Aorta (tissue), 5 donors: ENCODE measurements at places on chromosomes 5 and 9. TPM values are rescaled to one million over a fixed set of nuclear protein-coding genes. Genes with fewer than 3 reads are reported as not detected.

DNA sequence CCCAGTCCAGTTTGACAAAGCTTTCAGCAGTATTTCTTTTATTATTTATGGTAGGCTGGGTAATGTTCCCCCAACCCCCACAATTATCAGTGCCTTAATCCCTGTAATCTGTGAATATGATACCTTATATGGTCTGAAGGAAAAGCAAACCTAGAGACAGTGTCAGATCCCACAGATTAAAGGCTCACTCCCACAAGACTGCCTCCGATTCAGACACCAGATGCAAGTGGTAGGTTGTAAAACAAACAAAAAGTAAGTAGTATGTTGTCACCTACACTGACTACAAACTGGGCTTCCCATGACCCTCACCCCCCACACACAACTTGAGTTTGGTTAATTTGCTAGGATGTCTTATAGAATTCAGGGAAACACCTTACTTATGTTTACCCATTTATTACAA, 201.2 kb downstream of the NSG2 start:
- no peak for DNase-seq

DNA sequence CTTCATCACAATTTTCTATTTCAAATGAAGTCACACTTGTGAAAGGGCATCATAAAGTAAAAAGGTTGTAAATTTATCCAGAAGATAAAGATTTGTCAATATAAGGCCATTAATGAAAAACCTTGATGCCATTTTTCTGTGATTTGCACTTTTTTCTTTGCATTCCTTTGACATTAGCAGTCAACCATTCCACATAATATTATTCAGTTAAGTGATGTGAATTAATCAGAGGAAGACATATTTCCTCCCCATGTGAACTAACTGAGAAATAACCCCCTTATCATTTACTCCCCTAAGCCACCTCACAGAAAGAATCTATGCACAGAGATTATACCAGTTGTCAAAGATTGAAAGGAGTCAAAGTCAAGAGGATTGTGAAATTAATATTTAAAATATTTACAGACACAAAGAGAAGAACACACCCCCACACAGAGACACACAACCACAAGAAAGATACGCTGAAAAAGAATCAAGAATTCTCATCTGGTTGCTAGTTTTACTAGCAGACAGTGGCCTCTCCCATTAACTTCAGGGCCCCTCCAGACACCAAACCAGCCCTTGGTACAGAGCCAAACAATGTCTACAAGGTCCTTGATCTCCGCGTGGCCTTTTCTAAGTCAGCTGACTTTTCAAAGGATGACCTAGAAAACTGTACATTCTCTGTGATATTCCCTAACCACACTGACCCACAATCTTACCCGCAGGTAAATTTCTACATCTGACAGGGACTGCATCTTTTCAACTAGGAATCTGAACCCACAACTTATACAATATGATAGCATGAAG, 29.5 kb downstream of the GNAQ start:
- DNase-seq, result no peak

DNA sequence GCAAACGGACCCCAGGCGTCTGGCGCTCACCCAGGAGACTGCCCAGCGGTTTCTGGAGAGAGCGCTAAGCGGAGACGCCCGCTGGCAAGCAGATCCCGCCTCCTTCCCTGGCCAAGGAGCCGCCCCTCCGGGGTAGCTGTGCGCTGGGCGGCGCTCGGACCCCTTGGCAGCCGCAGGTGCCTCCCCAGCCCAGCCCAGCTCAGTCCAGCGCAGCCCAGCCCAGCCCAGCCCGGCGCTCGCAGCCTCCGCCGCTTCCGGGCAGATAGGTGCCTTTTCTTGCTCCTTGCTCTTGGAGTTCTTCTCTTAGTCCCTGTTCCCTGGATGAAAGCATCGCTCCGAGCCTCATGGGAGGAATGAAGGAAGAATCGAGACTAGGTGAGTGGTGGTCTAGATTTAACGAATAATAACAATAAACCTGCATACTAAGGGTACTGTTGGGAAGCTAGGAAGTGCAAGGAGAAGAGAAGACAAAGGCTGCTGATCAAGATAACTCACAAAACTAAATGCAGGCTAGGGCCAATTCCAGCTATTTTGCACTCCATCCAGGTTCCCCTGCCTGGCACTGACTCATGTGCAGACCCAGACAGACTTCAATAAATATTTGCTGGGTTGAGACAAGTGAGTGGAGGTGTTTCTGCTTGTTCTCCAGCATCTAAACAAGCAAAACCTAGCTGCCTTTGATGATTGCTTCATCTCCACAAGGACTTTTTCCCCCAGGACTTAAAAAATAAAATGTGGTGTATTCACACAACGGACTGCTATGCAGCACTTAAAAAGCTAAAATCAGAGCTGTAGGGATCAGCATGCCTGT, at the start of gene STK32A:
TSS of gene STK32A (plus strand) at position 202 of the 811 bp plus-strand sequence. CDS start 4,609 bp downstream, outside the sequence.
- peak; percentile 88 for DNase-seq

Gene CCDC69
- total RNA-seq, result 51.9 TPM

Gene SLC36A2
- total RNA-seq, result not detected

Gene FAM81B
- total RNA-seq, result not detected
